Activated T-cell treated with anti-CD3 and anti-CD28 coated beads, Interleukin-2, amount 50 U/mL, for 72 hours (primary cell): ENCODE measurements at places on chromosomes 16 and 17. TPM values are rescaled to one million over a fixed set of nuclear protein-coding genes. Genes with fewer than 3 reads are reported as not detected.

DNA sequence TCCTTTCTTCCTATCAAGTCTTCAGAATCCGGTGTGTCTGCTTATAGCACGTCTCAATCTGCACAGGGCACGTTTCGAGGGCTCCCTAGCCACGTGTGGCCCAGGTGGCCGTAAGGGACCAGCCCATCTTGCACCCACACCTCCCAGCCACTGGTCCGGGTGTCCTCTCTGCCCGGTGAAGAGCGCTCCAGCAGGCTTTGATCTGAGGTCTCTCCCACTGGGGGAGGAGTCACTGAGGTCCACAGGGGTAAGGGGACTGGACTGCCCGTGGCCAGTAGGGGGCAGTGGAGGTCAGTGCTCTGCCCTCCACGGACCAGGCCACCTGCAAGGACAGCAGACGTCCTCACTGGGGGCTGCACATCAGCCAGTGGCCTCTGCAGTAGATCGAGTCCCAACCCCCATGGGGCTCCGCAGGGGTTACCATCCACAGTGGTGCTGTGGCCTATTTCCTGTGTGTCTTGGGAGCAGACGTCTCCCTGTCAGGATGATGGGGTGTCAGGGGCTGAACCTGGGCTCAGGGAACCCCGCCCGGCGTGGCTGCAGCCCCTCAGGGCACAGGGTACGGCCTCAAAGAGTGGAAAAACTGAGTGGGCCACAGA is 204.1 kb upstream of the CIBAR2 start:
- no peaks in the 10 kb centered on the region for H3K36me3 ChIP-seq
- H3K4me1 ChIP-seq: peaks cover 8% of the 10 kb centered on the region
- no peak overlapping the region for H3K27ac ChIP-seq
- peak; percentile 65 for DNase-seq
- H3K4me3 ChIP-seq: no peak overlapping the region

DNA sequence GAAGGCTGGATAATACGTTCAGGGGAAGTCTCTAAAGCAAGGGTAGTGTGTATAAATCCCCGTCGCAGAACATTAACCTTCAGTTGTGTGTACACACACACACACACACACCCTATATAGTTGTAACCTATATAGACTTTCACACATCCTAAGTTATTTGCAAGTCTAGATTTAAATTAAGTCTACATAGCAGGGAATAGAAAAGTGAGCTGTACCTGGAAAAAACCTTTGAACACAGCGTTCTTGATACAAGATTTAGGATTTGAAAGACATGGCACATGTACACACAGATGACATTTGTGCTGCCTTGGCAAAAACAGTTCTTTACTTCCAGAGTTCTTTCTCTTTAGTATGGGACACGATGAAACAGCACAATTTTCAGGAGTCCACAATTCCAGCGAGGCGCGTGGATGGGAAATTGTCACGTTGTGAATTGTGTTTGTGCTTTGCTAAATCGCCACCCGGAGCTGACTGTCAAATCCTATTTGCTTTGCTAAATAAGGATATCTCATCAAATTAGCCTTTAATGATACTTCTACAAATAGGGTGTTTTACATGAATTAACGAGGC is 233.9 kb downstream of the MRTFB start:
- H3K27me3 ChIP-seq: peaks cover 22% of the 10 kb centered on the region
- H3K27ac ChIP-seq: no peak overlapping the region
- H3K4me1 ChIP-seq: peaks cover 57% of the 10 kb centered on the region
- DNase-seq: no peak
- no peak overlapping the region for H3K4me3 ChIP-seq
- H3K36me3 ChIP-seq: no peaks in the 10 kb centered on the region

CEMP1 gene
- total RNA-seq: 0.30 TPM

GRCh38 chr17:34287875-34288274 is 2.3 kb downstream of the CCL11 start:
- no peak for DNase-seq
- H3K27ac ChIP-seq: no peak overlapping the region
- H3K27me3 ChIP-seq: peaks cover 26% of the 10 kb centered on the region

DNA sequence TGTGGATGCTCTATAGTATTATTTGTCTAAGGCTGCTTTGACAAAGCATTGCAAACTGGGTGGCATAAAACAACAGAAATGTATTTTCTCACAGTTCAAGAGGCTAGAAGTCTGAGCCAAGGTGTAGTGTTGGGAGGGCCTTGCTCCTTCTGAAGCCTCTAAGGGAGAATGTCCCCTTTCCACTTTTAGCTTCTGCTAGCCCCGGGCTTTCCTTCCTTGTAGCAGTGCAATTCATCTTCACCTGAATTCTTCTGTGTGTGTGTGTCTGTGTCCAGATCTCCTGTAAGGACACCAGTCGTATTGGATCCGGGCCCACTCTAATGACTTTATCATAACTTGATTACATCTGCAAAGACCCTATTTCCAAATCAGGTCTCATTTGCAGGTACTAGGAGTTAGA is 18.1 kb downstream of the KCNJ16 start:
- no peak overlapping the region for H3K27ac ChIP-seq
- H3K4me1 ChIP-seq: no peaks in the 10 kb centered on the region
- H3K36me3 ChIP-seq: peaks cover 2% of the 10 kb centered on the region

GRCh38 chr17:52477824-52478699 is 319.5 kb upstream of the CA10 start:
- no peaks in the 10 kb centered on the region for H3K36me3 ChIP-seq
- H3K4me1 ChIP-seq: no peaks in the 10 kb centered on the region
- no peak overlapping the region for H3K4me3 ChIP-seq
- no peaks in the 10 kb centered on the region for H3K27me3 ChIP-seq

MYO15B gene
- 121 TPM for total RNA-seq

- H3K36me3 ChIP-seq: no peaks in the 10 kb centered on the region
- no peak overlapping the region for H3K4me3 ChIP-seq
- H3K27ac ChIP-seq: peak overlapping the region; percentile 12
Observed at GRCh38 chr17:78107457-78107856, 21.1 kb downstream of the TMC6 start.

- H3K36me3 ChIP-seq: no peaks in the 10 kb centered on the region
- H3K4me1 ChIP-seq: no peaks in the 10 kb centered on the region
- no peak overlapping the region for H3K4me3 ChIP-seq
- no peak for DNase-seq
Observed at GRCh38 chr17:17440938-17441675, 35.7 kb upstream of the MED9 start.

IRX5 gene
- total RNA-seq: 0.74 TPM

ANKRD40CL gene
- total RNA-seq: not detected
